ENCODE measurements at places on chromosomes 4 and X.

DNA sequence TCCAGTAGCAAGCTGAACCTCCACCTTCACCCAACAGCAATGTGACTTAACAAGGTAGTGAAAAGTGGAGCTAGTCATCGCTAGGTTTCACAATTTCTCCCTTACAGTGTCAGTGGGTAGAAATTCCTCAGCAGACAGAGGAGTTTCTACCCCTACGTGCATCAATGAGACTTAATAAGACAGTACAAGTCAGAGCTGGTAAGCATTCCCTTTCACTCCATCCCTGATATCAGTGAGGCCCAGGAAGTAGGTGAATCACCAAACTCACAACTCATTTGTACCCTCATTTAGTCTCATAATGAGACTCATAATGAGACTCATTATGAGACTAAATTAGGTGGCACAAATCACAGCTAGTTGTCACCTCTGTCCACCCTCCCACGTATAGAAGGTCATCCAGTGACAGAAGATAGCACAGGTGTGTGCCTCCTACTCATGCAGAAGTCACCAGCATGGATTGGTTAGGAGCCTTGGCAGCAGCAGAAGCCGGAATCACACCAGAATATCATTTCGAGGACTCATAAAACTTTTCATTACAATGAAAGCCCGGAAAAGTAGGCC is 50.8 kb upstream of the NUDT10 start:
- no peak for DNase-seq

DNA sequence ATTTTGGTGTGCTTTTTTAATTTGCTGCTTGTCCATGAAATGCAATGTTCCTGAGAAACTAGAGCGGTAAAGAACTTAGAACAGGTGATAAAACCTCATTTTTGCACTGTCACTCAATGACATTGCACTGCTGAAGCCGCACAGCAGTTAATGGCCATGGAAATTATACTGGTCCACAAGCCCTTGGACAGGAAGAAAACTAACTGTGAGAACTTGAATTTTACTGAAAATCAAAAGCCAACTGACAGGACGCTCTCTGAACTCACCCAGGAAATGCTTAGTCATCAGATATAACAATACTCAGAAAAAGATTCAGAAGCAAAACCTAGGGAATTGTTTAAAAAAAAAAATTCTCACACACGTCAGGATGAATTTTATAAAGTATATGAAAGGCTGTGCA is 246.4 kb upstream of the SLC7A11 start:
- DNase-seq = no peak

- DNase-seq = no peak
These were observed 20.8 kb downstream of the LIN54 start for GRCh38 chr4:82989575-82990429.

DNA sequence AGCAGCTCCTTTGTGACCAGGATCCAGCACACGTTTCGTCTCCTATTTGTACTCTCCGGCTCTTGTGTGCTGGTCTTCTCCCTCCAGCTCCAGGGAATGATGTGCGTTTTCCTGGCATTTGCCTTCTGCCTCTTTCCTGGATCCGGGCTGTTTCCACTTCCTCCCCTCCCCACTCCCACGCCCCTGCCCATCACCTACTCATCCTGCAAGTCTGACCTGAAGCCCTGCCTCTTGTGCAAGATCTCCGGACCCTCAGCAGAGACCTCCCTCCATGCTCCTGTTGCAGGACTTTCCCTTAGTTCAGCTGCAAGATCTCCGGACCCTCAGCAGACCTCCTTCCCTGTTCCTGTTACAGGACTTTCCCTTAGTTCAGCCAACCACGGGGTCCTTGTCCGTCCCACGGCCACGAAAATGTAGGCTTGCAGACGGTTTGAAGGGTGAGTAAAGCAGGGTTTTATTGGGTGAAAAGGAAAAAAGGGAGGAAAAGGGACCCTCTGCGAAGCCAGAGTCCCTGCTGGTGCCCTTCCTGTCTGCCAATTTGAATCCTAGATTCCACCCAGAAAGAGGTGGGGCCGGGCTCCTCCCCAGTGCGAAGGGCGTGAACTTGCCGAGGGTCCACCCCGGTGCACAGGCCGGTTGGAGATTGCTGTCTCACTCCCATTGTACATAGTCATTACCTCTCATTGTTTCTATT is 74.4 kb upstream of the IRF2 start:
- DNase-seq = no peak

DNA sequence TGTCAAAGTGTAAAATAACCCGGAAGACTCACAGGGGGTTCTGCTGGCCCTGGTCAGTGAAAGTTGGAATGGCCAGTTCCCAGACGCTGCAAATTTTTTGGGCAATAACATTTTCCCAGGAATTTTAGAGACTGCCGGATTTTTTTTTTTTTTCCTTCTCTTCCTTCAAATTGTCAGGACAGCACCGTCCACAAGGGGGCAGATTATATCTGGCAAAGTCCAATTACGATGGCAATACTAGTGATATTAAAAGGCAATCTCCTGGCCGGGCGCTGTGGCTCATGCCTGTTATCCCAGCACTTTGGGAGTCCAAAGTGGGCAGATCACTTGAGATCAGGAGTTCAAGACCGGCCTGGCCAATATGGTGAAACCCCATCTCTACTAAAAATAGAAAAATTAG is 20.5 kb downstream of the SLC25A5 start:
- peak; percentile 13 for DNase-seq

GRCh38 chrX:129731228-129731627 is 7.6 kb upstream of the XPNPEP2 start:
- DNase-seq = no peak

GRCh38 chr4:7842384-7843279 is 97.0 kb downstream of the AFAP1 start:
- DNase-seq = no peak

DNA sequence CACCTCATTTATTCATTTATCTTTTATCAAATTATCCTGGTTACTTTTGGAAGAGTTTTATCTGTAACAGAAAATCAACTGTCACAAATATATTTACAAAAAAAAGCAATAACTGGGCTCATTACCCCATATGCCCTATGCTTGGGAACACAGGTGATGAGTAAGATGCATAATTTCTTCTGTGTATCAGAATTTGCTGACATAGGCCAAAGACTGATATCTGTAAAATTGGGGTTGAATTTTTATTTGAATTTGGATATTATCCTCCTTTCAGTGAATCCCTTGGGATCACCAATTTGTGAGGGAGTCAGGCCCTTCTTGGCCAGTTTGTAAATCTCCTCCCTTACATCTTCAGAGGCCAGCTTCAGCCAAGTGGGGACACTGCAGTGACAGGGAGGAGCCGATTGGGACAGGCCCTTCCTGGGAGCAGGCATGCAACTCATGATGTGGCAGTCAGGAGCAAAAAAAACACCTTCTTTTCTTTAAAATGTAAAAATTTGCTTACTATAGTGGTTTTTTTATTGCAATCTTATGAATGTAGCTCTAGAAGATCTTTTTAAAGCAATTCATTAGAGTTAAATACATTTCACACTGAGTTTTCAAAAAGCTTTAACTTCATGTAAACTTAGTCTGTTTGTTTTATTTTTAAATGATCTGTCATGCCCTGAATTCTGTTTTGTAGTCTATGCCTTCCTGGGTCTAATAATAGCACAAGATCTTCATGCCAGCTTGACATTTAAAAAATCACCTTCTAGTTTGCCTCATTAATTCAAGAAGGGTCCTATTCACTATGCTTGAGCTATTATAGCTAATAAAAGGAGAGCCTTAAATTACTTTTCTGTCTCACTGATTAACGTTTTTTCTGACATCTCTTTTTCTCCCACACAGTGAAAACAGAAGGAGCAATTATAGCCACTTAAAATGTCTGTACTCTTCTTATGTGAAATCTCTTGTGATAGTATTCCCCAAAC is 136.6 kb upstream of the SPRY1 start:
- no peak for DNase-seq

DNA sequence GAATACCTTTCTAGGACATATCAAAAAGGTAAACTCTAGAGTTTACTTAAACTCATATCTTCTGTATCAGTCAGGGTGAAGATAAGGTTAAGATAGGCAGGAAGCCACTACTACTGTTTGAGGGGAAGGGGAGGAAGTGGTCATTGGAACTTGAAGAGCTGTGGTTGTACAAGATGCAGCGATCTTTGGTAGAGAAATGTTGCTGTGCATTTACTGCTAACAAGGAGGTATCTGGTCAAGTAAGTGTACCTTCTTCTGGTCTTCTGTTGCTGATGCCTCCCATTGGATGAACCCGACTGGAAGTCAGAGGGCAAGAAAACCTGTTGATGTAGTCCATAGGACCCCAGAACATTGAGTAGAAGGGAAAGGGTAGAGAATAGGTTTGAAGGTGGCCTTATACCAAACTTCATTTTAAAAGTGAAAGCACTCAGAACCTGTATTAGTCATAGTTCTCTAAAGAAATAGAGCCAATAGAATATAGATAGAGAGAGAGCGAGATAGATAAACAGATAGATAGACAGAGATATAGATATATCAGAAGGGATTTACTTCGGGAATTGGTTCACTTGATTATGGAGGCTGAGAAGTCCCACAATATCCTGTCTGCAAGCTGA is 47.9 kb upstream of the TSPAN5 start:
- DNase-seq = no peak

GRCh38 chrX:118286066-118286762 is 59.7 kb upstream of the WDR44 start:
- no peak for DNase-seq

- no peak for DNase-seq
These were observed 11.7 kb downstream of the BBS12 start for GRCh38 chr4:122744229-122744628.

- no peak for DNase-seq
These were observed at the start of gene PGRMC2 for GRCh38 chr4:128287141-128287870. Gene PGRMC2 (minus strand): TSS chr4:128287813. CDS start chr4:128287790, 23 bp downstream.

- DNase-seq = no peak
These were observed 18.2 kb downstream of the IL13RA1 start for GRCh38 chrX:118745570-118745969.

DNA sequence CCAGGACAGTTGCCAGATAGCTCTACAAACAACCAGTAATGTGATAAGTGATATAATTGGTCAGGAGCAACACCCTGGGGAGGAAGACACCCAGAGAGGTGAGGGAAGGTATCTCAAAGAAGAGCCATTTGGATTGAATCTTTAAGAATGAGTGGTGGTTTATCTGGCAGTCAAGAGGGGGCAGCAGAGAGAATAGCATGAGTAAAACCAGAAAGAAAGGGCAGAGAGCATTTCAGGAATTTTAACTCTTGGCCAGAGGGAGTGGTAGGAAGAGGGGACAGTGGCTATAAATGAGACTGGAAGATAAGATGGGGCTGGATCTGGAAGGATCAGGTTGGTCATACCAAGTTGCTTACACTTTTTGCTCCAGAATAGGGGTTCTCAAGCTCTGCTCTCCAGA is 5.9 kb upstream of the SEPTIN6 start:
- DNase-seq = peak; percentile 32

- DNase-seq = peak; percentile 94
These were observed at the start of gene PCYT1B for GRCh38 chrX:24647257-24648058. Gene PCYT1B (minus strand): TSS chrX:24647347. CDS start chrX:24647105, 242 bp downstream.

GRCh38 chr4:77354550-77354949 is 197.5 kb downstream of the CCNG2 start:
- DNase-seq = no peak

DNA sequence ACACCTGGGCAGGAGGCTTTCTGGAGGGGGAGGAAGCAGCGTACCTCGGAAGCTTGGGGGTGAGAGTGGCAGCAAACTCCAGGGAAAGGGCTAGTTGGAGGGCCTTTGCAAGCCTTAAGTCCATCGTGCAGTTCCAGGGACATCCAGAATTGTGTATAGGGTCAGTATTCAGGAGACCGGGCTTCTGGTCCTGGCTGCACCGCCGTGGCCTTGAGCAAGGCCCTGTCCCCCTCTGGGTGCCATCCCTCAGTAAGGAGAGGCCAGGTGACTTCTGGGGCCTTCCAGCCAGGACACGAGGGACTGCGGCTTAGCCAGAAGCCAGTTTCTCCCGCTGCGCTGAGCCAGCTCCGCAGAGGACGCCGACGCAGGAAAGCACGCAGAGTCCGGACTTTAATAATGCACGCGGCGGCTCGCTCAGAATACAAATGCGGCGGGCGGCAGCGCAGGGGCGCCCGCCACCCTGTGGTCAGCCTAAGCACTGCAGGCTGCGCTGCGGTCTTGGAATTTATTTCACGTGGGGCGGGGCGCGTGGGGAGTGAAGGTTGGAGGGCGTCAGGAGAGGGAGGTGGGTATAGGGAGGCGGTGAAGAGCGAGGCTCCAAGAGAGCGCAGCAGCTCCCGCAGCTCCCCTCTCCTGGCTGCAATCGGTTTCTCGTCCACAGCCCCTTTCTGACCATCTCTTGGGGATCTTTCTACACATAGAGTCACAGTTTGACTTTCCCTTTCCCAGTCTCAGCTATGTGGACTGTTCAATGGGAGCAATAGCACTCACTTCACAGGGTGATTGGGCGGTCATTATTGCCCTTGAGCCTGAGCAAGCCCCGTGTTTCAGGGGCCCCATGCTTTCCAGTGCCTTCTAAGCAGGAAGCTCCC is 94.1 kb upstream of the GPR50 start:
- DNase-seq = peak; percentile 14

- no peak for DNase-seq
These were observed 108.9 kb downstream of the NR3C2 start for GRCh38 chr4:148333265-148333664.

DNA sequence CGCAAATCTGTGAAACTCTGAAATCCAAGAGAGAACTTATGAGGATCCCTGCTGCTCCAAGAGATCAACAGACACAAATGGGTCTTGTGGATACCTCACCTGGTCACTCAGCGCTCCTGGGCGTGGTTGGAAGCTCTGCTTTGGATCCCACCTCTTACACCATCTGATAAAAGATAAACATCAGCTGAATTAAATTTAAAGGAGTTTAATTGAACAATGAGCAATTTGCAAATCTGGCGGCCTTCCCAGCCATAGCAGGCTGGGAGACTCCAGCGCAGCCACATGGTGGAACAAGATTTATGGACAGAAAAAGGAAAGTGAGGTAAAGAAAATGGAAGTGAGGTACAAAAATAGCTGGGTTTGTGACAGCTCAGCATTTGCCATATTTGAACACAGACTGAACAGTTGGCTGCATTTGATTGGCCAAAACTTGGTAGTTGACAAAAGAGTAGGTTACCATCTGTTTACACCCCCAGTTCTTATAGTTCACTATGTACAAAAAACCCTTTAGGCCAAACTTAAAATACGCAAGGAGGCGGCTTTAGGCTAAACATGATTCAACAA is 437.3 kb upstream of the NDST3 start:
- no peak for DNase-seq
